ENCODE measurements at places on chromosomes 16 and 17.

- no peak for DNase-seq
Observed at GRCh38 chr17:9266697-9267117, 245.4 kb downstream of the NTN1 start.

DNA sequence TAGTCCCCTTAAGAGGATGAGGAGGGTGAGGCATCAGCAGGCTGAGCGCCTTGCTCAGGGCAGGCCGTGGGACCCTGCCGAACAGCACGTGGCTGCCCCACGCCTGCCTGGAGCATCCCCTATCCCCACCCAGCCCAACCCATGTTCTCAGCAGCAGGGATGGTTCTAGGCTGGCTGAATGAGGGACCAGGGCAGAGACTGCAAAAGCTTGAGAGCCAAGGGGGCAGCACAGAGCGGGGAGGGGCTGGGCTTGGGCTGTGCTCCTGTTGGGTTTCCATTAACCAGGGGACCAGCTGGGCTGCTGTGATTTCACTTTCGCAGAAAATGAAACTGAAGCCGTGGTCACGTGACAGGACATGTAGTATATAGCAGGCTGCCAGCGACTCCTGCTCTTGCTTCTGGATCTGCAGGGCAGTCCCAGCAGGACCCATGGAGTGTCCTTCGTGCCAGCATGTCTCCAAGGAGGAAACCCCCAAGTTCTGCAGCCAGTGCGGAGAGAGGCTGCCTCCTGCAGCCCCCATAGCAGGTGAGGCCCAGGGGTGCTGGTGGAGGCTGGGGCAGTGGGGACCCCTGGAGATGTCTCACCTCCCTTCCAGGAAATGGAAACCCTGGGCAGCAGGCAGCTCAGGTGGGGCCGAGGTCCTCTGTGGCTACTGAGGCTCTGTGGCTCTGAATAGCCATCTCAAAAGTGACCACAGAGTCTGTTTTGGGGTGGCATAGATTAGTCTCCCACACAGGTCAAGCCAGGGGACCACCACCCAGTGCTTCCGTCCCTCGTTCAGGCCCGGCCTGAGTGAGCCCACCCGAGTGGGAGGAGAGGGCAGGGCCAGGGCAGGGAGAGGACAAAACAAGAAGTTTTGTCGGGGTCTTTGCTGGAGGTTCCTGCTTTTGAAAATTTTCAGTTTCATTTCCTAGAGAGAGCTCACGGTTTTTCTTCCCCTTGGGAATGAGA, 2.9 kb downstream of the RNF213 start:
- no peak for DNase-seq

DNA sequence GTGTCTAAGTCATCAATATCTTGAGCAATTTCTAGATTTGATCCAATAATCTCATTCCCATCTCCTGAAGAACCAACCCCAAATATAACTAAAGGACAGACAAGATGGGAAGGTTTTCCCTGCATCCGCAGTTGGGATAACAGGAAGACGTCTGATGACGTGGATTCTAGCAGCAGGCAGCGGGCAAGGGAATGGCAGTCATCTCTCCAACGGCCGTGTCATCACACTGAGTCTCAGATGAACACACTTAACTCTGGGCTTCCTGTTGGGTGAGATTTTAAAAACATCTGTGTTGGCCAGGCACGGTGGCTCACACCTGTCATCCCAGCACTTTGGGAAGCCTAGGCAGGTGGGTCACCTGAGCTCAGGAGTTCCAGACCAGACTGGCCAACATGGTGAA, 20.9 kb upstream of the TIMP2 start:
- DNase-seq, result no peak

DNA sequence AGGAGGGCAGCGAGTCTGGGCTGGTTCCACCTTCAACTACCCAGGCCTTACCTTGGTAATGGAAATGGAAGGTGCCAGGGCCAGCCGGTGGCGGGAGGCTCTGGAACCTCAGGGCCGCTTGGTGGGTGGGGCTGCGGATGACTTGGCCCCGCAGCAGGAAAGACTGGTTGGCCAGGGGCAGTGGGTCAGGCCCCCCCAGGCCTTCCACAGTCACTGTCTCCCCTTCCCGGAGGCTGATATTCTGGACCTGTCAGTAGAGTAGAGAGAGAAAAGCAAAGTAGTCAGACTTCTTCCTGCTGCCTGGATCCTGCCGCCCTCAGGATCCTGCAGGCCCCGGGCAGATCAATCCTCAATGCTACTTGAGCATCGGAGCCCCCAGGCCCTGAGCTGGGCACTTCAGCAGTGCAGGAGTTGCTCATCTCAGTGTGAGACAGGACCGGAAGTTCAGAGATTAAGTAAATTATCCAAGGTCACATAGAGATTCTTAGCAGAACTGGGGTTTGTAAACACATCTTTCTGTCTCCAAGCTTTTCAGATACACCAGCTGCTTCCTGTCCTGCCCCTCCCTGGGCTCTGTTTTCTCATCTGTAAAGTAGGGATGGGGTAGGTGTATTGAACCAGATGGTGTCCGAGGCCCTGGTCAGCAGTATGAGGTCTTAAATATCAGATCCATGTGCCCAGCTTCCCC, 18.5 kb upstream of the PHF12 start:
- DNase-seq, result no peak

- no peak for DNase-seq
Observed at GRCh38 chr16:88842806-88843205, 13.9 kb downstream of the GALNS start.

DNA sequence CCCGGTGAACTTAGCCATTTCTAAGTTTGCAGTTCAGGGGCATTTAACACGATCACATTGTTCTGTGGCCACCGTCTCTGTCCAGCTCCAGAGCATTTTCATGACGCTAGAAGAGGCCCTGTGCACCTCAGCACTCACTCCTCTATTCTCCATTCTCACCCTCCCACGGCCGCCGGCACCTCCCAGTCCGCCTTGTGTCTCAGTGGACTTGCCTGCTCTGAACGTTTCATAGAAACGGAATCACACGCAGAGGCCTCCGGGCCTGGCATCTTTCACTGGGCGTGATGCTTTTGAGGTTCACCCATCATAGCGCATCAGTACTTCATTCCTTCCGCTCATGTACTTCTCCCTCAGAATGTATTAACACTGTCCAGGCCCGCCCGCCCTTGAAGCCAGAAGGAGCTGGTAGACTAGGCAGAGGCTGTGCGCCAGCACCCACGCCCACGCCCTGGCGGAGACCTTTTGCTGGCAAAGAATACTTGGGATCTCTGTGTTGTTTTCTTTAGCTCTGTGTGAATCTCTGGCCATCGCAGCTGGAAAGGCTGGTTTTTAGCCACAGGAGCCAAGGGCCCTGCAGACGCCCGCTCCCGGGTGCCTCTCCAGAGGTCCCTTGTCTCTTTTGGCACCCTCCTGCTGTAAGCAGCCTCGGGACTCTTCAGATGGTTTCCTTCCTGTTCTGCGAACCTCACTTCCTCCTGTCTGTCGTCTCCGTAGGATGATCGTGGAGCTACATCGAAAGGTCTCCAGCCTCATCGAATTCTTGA, 23.4 kb upstream of the JPT2 start:
- peak; percentile 48 for DNase-seq

GRCh38 chr17:41392278-41392677, 5.1 kb downstream of the KRT31 start:
- peak; percentile 19 for DNase-seq

DNA sequence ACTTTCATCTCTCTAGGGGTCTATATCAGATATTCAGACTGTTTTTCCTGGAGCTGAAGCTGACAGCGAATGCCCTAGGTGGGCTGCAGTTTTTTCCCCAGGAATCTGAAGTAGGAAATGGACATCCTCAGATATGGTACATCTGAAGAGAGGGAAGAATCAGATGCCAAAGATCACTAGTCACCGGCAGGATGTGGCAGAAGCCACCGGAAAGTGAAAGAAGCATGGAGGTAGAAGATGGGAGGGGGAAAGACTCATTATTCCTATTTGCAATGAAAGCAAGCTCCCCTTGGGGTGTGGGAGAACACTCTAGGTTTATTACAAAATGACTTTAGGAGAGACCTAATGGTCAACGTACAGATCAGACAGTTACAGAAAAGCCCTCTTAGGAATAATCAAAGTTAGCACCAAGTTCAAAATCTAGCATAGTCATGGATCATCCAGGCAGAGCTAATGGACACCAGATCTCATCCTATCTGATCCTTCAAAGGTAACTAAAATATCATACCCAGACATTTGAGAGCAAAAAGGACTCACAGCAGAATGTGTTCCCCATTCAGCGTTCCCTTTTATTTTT, 110.7 kb downstream of the HS3ST3A1 start:
- no peak for DNase-seq

GRCh38 chr17:80295146-80295545, 34.5 kb downstream of the RNF213 start:
- DNase-seq, result no peak

DNA sequence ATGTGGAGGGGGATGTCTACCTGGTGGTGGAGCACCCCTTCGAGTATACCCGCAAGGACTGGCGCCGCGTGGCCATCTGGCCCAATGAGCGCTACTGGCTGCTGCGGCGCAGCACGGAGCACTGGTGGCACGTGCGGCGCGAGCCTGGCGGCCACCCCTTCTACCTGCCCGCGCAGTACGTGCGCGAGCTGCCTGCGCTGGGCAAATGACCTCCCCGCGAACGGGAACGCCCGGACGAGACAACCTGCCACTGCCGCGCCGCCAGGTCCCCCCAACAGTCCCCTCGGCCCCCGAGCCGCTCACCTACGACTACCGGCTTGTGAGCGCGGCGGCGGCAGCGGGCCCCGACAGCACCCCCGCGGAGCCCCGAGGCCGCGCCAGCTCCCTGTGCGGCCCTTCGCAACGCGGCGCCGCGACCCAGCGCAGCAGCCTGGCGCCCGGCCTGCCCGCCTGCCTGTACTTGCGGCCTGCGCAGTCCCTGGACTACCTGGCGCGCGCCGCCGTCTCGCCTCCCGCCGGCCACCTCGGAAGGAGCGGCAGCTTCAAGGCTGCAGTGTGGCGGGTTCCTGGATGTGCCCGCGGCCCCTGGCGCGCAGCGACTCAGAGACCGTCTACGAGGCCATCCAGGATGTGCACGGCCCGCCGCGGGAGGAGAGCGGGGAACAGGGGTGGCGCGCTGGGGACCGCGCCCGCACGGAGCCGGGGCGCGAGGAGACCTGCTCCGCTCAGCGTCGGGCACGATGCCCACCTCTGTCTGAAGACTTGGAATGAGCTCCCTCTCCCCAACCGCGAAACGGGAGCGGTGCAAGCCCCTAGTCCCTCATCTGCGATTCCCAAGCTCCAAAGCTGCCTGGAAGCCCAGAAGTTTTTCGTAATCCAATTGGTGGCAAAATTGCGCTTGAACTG, 48.7 kb upstream of the AMZ2 start:
- DNase-seq, result no peak

GRCh38 chr17:732902-733720, 715 bp downstream of the TLCD3A start:
- DNase-seq, result peak; percentile 40

- DNase-seq, result no peak
Observed at GRCh38 chr16:50517450-50518252, 30.5 kb upstream of the NKD1 start.

DNA sequence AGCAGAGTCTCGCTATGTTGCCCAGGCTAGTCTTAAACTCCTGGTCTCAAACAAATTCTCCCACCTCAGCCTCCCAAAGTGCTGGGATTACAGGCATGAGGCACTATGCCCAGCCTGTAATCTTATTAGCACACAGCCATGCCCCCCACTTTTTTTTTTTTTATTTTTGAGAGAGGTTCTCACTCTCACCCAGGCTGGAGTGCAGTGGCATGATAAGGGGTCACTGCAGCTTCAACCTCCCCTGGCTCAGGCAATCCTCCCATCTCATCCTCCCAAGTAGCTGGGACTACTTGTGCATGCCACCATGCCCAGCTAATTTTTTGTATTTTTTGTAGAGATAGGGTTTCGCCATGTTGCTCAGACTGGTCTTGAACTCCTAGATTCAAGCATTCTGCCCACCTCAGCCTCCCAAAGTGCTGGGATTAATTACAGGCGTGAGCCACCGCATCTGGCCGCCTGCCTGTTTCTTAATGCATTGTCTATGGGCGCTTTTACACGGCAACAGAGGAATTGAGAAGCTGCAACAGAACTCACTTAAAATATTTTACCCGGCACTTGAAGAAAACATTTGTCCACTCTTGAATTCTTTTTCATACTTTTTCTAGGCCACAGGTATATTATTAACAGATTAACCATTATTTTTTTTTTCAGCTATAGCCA, 8.8 kb upstream of the CEP20 start:
- DNase-seq, result peak; percentile 33

- DNase-seq, result peak; percentile 39
Observed at GRCh38 chr17:45262516-45263476, 902 bp upstream of the SPATA32 start.

GRCh38 chr16:90018652-90019542, at the start of gene DBNDD1:
Gene DBNDD1 (minus strand): TSS chr16:90019456. CDS start chr16:90019341, 115 bp downstream.
- DNase-seq, result no peak

- DNase-seq, result no peak
Observed at GRCh38 chr16:3000540-3000939, 12.2 kb upstream of the CLDN9 start.

- DNase-seq, result no peak
Observed at GRCh38 chr17:42748908-42749798, 4.3 kb upstream of the EZH1 start.

DNA sequence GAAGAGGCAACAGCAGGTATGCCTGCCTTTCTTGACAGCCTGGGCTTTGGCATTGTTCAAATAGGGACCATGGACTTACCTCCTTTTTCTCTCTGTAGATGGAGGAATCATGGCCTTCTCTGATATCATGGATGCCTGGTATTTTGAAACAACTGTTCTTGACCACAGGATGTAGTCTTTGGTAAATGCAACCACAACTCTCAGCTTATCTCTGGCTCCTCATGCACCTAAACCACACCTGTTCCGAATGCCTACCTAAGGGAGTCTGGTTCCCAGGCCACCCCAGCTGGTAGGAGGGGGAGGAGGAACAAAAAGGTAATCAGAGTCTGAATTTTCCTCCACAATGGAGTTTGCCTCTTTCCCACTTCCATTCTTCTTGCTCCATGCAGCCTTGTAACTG, 18.8 kb downstream of the CDK5RAP3 start:
- no peak for DNase-seq

- DNase-seq, result no peak
Observed at GRCh38 chr17:43839670-43840108, 6.7 kb upstream of the MPP3 start.

DNA sequence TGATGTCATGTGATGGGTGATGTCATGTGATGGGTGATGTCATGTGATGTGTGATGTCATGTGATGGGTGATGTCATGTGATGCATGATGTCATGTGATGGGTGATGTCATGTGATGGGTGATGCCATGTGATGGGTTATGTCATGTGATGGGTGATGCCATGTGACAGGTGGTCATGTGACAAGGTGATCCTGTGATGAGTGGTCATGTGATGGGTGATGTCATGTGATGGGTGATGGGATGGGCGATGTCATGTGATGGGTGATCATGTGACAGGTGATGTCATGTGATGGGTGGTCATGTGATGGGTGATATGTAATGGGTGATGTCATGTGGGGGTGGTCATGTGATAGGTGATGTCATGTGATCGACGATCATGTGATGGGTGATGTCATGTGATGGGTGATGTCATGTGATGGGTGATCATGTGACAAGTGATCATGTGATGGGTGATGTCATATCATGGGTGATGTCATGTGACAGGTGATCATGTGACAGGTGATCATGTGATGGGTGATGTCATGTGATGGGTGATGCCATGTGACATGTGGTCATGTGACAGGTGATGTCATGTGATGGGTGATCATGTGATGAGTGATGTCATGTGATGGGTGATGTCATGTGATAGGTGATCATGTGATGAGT, 17.2 kb downstream of the CD300LB start:
- DNase-seq, result peak; percentile 12

GRCh38 chr17:78785011-78785662, 3.1 kb upstream of the CYTH1 start:
- no peak for DNase-seq

- no peak for DNase-seq
Observed at GRCh38 chr16:11524098-11524760, 62.5 kb downstream of the LITAF start.

- DNase-seq, result no peak
Observed at GRCh38 chr17:47990962-47991731, 20.2 kb downstream of the CDK5RAP3 start.

All from MG63 (cell line).